Stimulated activated CD8-positive, alpha-beta memory T cell treated with anti-CD3 and anti-CD28 coated beads, Interleukin-7, amount 100 ng/mL, for 1 hour (primary cell): ENCODE measurements at places on chromosomes 3 and 15.

- no peak for DNase-seq
Observed at GRCh38 chr15:68428431-68428940, 3.5 kb downstream of the ITGA11 start.

DNA sequence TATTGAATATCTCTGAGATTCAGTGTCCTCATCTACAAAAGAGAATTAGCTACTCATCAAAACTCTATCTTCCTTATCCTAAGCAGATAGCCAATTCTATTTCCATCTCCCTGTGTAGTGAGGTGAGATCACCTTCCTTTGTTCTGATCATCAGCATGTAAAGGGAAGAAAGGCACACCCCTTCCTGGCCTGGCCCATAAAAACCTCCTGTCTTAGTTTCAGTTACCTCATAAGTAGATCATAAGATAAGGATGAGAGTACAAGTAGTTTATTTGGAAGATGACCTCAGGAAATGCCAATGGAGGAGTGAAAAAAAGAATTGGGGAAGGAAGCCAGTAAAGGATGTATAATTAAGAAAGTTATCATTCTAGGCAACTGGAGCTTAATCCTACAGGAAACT lies 114.5 kb upstream of the GADL1 start:
- no peak for DNase-seq

DNA sequence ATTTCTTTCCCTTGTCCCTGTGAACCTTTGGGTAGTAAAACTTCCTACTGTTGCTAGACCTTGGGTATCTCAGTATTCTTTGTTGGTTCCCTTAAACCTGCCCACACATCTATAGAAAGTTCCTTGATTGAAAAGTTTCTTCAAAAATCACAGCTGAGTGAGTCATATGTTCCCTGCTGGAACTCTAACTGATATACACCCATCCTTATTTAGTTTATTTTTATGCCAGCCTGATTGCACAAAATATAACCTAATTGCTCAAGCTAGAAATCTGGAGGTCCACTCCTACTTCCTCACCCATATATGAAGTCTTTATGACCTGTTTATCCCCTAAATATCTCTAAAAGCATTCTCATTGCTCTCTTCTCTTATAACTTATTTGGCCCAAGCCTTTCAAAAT lies 13.7 kb upstream of the GJD2 start:
- no peak for DNase-seq

- DNase-seq, result no peak
Observed at GRCh38 chr3:118526758-118527513, 507.7 kb downstream of the IGSF11 start.

DNA sequence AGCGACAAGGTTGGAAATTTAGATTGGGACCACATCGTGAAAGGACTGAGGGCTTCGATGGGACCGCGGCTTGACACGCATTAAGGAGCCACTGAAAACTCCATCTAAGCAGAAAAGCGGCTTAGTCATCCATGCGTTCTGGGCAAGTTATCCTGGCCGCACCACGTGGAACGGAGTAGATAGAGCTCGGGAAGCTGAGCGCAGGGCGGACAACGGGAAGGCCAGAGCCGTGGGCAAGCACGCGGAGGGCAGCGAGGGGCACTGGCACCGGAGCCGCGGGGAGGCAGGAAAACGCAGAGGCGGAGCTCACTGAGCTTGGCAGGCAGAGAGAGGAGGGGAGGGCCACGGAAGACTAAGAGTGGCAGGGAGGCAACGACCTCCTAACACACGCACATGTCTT lies 61.3 kb upstream of the VGLL4 start:
- no peak for DNase-seq

DNA sequence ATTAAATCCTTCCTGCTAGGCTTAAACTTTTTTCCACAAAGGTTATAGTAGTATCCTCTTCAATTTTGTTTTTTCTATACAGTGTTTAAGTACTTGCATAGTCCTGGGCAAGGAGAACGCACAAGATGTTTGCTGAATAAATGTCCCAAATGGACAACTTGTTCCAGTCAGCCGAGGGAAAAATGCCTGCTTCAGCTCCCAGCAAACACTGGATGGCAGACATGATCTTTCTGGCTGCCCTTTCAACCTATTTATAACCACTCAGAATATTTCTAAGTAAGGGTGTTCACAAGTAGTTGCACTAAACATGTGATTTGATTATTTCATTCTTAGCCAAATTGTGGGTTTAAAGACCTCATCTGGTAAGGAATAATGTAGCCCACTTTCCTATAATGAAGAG lies 29.8 kb downstream of the GNB4 start:
- no peak for DNase-seq

- DNase-seq, result no peak
Observed at GRCh38 chr3:192889679-192890078, 28.0 kb downstream of the MB21D2 start.

DNA sequence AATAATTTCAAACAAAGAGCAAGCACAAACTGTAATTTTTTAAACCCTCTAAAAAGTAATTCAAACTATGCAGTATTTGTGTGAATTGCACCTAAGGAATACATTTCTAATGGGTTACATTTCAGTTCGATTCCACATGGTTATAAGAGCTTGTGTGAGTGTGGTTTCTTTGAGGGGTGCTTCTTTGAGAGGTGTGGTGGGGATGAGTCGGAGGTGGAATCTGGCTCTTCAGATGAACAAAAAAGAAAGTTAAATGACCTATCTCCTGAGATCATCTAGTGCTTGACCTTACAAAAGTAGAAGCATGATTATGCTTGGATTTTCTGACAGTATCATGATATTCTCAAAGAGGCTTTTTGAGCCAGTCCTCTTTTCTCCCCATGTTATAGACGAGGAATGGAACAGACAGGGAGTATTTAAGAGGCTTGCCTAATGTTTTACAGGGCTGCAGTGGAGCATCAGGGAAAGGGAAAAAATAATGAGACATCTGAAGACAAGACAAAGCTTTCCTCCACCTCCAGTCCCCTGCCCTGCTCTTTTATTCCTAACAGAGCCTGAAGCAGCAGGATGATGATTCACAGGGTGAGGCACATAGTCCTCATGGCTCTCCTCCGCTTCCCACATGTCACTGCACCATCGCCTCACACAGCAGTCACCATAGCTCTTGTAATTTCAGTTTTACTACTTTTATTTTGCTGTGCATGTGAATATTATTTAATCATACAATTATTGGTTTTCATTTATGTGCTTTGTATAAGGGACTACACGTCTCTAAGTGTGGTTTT lies 82.0 kb downstream of the LYSMD4 start:
- no peak for DNase-seq

DNA sequence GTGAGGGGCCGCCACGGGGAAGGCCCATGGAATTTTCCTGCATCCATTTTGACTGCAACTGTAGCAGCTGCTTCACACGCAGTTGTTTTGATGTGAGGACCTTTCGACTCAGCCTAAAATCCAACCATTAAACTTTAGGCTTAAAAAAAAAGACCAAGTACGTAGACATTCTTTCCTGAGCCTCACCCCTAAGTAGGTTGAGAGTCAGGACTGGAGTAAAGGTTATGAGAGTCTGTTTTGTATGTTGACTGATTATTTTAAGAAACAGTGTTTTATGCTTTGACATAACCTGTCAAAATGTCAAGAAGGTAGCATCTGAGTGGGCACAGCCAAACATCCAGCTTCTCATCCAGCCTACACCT lies 45.7 kb upstream of the AMOTL2 start:
- DNase-seq, result no peak

DNA sequence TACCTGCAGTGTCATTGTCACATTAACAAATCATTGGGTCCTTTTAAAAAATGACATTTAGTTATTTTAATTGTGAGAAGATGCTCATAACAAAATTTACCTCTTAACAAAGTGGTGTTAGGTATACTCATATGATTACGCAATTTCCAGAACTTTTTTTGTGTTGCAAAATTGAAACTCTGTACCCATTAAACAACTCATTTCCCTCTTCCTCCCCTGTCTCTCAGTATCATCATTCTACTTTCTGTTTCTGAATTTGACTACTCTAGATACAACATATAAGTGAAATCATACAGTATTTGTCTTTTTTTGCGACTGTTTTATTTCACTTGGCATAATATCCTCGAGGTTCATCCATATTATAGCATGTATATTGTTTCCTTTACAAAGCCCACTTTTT lies 58.7 kb upstream of the CHST2 start:
- DNase-seq, result no peak

DNA sequence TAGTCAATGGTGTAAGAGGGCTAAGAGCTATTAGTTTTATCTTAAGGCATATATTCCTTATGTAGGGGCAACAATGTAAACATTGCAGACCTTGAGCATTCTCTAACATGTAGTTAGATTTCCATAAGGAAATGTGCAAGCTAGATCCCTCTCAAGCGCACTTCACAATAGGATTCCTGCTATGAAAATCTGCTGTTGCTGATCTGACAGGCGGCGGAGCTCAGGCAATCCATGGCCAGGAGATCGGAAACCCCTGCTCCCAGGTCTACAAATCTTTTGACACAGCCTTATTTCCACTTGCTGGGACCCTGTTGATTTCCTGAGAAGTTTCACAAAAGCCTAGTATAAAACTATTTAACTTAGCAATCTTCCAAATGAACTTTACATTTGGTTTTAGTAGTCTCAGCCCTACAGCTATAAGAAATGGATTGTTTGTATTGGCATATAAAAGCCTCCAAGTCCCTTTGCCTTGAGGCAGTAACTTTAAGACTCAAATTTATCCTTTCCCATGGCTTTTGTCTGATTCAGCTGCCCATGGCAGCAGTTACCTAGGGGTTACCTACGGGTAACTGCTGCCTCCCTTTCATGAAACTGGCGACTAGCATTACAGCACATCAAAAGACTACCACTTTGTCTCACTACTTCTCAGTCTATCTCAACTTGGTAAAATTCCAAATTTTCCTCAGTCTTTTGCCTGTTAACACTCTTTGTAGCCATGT lies 22.7 kb downstream of the TRA2B start:
- DNase-seq, result no peak

- DNase-seq, result no peak
Observed at GRCh38 chr3:169467751-169468150, 195.8 kb downstream of the MECOM start.

DNA sequence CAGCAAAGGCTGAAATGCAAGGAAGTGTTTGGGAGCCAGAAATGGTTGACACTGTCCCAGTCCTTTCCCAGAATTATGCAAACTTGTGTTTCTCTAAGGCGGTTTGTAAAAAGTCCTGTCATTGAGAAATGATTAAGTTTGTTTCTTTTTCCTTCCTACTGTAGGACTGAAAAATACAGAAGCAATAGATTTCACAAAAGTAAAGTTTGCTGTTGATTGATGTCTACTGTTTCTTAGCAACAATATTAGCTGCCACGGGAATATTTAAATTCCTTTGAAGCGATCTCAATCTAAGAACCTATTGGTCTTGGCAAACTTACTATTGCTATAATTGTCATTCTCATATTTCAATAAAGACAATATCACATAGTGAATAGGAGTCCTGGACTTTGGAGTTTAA lies 100.7 kb upstream of the IL12A start:
- no peak for DNase-seq

- DNase-seq, result no peak
Observed at GRCh38 chr3:184227481-184227935, 1.9 kb upstream of the VWA5B2 start.

- no peak for DNase-seq
Observed at GRCh38 chr3:55558316-55558715, 71.2 kb upstream of the WNT5A start.

DNA sequence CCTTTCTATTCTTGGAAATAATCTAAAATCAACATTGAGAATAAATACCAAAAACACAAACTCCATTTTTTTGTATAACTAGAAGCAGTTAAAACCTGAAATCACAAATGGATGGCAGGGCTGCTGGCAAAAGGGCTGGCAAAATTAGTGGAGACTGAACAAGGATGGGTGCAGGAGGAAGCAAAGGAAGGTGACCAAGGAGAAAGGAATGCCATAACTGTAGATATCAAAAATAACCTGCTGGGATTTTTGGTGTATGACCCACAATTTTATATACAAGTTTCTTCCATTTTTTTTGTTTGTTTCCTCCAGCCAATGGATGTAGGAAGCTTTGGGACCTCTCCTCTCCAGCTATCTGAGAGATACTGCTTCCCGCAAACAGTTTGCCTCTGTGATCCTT lies 12.7 kb downstream of the CFAP44 start:
- DNase-seq, result no peak

- no peak for DNase-seq
Observed at GRCh38 chr3:38354588-38355330, 8.2 kb downstream of the XYLB start.

- DNase-seq, result no peak
Observed at GRCh38 chr3:183541738-183542137, 13.8 kb downstream of the KLHL6 start.

- no peak for DNase-seq
Observed at GRCh38 chr3:8856071-8856470, 86.7 kb upstream of the OXTR start.

GRCh38 chr3:48595526-48596121 lies 495 bp upstream of the COL7A1 start:
- DNase-seq, result no peak

DNA sequence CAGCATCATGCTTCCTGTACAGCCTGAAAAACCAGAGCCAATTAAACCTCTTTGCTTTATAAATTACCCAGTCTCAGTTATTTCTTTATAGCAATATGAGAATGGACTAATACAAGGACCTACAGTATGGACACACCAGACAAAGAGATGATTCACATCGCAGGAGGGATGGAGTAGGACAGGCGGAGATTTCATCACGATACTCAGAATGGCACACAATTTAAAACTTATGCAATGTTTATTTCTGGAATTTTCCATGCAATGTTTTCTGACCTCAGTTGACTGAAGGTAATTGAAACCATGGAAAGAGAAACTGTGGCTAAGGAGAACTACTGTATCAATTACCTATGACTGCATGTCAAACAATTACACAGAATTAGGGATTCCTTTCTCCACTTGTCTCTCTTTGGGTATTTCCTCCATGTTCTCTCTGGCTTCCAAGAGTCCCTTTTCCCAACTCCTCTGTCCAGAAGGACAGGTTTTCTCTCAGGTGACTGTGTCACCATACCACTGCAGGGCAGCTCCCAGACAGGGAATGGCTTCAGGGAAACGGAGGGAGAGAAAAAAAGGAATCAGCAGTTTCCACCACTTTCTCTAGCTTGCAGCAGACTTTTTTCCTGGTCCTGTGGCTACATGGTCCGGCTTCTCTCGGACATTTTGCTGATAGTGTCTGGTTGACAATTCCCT lies 3.0 kb upstream of the ANO10 start:
- no peak for DNase-seq

- no peak for DNase-seq
Observed at GRCh38 chr15:57914350-57915055, 151.0 kb downstream of the ALDH1A2 start.

DNA sequence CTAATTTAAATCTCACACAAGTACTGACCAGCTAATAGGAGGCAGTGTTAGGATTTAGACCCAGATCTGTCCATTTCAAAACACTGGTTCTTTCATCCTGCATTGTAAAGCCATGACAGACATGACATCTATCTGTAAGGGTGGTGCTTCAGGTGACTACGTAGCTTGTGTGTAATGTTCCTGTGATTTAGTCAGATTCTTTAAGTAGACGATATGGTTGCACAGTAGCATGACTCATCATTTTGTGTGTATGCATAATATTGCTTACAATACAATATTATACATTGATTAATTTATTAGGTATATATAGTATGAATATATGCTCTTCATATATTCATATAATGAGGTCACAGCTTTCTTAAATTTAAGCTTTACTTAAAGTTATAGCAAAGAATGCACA lies 628.5 kb downstream of the GRM7 start:
- DNase-seq, result no peak

GRCh38 chr15:85131915-85132314 lies 150.3 kb downstream of the PDE8A start:
- no peak for DNase-seq
